ENCODE measurements at places on chromosomes 1 and 21. TPM values are rescaled to one million over a fixed set of nuclear protein-coding genes. Genes with fewer than 3 reads are reported as not detected.

Gene GPATCH3
- total RNA-seq = 15.7 TPM

Gene LCE3E
- not detected for total RNA-seq

Gene OVAAL
- not detected for total RNA-seq

Gene MACO1
- 15.5 TPM for total RNA-seq

Gene RNU1-4
- total RNA-seq = 7,909 TPM

Gene GPR37L1
- 0.06 TPM for total RNA-seq

Gene GBP5
- total RNA-seq = 0.53 TPM

Gene CD160
- 0.18 TPM for total RNA-seq

Gene SPOCD1
- total RNA-seq = 0.76 TPM

Gene ACOT7
- total RNA-seq = 13.5 TPM

Gene RNU1-2
- 7,909 TPM for total RNA-seq

Gene SV2A
- 6.2 TPM for total RNA-seq

Gene FCRL5
- 0.23 TPM for total RNA-seq

Gene FLAD1
- 18.3 TPM for total RNA-seq

Gene KIF26B
- 81.2 TPM for total RNA-seq

Gene ADORA3
- 0.88 TPM for total RNA-seq

Gene RXFP4
- 0.18 TPM for total RNA-seq

Gene LCE1E
- not detected for total RNA-seq

Measured in metanephros (tissue), 2 donors.